ENCODE measurements at places on chromosomes 1 and 21.

GRCh38 chr21:45499201-45499750, 43.0 kb downstream of the SLC19A1 start:
- no peak for DNase-seq

DNA sequence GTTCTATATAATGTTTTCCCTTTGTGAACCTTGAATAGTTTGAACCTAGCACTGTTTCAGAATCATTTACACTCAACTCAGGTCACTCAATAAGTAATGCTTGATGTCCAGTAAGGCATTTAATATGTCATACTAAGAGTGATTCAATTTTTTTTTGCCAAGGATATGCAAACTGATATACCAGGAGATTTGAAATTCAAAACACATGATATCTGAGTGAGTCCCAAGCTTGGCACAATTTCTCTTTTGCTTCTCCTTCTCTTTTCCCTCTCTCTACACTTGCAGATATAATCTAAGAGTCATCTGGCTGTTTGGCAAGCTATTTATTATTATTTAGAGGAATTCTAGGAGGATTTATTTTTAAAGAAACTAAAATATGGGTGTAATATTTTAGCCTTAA, 61.6 kb upstream of the SPAG17 start:
- no peak for DNase-seq

DNA sequence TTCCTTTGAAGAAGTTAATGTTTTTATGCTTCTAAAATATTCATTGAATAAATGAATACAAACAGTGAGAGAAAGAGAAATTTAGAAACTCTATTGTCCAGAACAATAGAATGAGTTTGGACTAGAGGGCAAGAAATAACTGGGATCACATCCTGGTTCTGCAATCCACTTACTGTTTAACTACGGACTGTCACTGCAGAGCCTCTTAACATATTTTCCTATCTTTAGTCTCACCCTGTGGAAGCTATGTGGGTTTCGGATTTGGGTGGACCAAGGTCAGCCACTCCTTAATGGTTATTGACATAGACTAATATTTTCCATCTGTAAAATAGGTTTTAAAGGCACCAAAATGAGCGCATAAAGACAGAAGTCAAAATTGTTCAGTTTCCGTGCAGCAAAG, 116.6 kb downstream of the UBE2U start:
- no peak for DNase-seq

DNA sequence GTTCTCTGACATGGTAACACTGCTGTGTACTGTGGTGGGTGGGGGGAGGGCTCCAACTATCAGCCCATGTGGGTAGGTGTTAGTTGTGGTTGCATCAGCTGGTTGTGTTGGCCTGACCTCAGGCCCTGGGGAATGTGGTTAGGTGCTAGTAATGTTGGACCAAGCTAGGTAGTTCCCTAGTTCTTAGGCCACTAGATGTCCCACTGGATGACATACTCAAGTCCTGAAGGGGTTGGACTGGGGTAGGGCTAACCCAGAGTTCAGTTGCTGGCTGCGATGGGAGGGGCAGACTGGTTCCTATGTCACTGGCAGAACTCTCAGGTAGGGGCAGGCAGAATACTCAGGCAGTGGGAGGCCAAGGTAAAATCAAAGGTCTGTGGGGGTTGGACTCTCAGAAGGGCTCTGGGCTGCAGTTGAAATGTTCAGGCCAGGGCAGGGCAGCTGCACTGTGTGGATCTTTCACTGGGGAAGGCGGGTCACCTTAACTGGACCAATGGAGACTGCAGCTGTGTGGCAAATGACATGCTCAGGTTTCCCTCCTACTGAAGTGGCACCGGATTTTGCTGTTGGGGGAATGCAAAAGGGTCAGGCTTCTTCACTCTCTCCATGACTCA, 870.7 kb downstream of the LRRIQ3 start:
- DNase-seq = no peak

GRCh38 chr1:180617774-180618395, 13.9 kb upstream of the XPR1 start:
- no peak for DNase-seq

DNA sequence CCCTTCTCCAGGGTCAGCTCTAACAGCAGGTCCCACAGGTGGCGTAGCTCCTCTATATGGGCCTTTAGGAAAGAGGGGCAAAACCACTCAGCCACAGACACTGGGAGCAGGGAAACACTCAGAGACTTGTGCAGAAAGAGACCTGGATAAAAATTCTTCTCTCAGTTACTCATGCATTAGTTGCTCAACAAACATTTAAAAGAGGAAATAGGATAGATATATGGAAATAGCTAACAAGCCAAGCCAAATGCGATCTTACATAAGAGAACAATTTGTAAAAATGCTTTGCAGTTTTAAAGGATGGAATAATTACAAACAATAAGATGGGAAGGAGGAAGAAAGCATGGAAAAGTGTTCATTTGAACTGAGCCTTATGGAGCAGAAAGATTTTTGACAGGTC, 4.9 kb downstream of the SPTA1 start:
- no peak for DNase-seq

DNA sequence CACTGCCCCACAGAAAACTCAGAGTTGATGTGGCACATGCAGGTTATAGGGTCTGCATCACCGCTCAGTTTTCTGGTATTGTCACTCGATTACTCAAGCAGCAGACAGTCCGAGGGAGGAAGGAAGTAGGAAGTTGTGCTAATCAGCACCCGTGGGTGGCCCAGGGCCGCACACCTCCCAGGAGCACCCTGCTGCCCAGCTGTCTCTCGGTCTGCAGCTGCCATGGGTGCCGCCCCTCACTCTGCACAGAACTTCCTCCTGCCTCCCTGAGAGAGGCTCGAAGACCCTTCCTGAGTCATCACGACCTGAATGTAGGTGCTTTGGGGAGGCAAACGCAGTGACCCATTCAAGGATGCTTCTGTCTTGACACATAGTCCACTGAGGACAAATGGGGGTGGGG, 4.2 kb upstream of the TFF3 start:
- no peak for DNase-seq

DNA sequence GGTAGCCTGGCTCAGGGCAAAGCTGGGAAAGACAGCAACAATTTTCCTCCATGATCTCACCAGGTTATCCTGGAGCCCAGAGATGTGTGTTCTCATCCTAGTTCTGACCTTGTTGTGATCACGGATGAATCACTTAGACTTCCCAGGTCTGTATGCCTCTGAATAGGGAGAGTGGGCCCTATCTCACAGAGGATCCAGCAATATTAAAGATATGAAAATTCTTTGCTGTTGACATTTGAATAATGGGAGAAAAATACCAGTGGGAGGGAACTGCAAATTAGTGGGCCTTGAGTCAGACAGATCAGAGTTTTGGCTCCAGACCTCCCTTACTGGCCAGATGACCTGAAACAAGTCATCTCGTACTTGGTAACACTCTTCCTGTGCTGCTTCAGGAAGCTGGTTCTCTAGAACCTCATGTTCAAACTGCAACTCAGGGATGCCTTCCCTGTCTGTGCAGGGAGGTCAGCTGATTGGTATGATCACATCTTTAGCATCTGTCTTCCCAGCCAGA, 32.8 kb upstream of the RNF19B start:
- DNase-seq = no peak

DNA sequence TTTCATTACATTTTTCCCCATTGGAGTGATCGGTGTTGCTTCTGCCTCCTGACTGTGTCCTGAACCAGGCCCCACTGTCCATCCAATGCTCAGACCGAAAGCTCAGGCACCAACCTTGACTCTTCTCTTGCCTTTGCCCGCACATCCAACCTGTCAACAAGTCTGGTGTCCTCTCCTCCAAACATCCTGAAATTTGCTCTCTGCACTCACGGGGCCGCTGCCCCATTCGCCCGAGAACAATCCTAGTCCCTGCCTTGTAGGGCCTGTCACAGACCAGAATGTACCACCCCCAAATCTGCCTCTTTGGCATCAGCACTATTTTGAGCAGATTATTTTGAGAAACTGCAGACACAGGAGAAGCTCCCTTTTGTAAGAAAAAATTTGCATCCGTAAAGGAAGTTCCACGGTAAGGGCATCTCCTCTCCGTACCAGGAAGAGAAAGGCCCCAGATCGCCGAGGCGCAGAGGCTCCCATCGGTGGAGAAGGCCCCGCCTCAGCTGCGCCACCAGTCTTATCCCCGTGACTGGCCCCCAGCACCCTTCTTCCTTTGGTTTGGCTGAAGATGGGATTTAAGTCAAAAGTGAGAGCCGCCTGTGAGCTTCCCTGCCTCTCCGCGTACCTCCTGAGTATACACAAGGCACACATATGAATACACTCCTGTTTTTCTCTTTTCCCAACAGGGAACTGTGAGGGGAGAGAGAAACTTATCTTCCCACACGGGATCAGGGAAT, 7.1 kb downstream of the MORN1 start:
- DNase-seq = no peak

DNA sequence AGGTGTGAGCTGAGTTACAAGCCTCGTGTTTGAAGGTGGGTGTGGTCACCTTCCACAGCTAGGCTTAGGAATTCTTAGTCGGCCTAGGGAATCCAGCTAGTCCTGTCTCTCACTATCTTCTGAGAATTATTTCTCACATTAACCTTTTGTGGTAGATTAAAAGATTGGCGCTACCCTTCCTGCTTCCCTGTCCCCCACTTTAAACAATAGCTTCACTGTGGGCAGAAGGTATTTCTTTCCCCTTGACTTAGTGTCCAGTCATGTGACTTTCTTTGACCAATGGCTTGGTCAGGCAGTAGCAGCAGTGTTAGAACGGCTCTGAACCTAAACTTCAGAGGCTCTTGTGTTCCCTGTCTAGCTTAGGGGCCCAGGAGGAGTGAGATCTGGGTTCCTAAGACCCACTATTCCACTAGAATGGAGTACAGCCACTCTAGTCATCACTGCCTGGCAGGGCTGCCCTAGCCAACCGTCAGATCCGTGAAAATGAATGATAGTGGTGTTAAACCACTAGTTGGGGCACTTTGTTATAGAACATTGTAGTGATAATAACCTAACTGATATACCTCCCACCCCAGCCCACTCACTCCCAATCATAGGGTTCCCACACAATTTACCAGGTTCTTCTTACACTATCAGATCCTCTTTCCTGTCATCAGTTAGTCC, 13.9 kb upstream of the C1orf141 start:
- DNase-seq = no peak

DNA sequence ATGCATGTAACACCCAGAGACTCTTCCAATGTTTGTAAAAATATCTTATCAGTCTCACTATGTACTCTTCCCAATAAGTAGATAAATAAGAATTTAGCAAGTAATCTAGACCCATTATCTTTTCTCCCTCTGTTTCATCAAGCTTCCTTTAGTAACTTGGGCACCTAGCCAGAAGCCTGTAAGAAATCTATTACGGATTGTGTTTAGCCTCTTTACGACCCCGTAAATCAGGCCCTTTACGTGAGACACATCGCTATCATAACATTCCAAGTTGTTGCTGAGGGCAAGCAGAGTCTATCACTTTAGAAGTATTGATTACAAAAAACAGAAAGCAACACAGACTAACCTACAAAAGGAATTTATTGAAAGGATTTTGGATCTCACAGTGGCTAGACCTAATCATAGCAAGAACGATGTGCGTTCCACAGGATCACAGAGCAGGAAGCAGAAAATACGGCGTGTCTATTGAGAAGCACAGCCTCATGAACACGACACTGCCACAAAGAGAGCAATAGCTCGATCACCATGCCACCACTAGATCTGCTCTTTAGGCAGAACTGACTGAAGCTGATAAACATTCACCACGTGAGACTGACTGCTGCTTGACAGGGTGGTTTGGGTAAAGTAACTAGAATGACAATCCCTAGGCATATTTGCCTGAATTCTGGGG, 922.1 kb downstream of the AMY1C start:
- no peak for DNase-seq

- DNase-seq = no peak
These were observed 29.6 kb upstream of the RGS1 start for GRCh38 chr1:192545896-192546521.

DNA sequence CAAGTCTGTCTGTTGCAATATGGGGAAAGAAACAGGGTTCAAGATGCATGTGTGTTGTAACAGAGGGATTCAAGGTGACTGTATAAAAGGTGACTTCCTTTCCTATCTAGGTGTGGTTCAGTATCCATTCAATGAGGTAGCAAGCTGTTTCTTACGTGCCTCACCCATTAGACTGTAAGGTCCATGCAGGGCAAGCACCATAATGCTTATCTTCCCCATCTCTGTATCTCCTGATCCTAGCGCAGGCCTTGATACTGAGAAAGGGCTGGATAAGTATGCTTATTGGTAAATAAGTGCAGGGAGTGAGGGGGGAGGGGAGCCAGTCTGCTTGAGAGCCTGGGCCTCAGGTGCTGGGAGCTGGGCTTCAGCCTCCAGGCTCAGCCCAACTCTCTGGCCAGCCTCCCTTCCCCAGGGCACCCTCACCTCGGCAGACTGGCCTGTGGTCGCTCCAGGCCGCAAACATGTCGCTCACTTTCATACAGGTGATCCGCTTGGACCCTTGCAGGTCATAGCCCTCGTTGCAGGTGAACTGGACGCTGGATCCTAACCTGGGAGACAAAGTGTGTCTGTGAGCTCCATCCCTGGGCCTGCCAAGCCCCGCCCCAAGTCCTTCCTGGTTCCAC, 44.5 kb upstream of the HMGB4 start:
- DNase-seq = no peak
